Skeletal muscle cell (primary cell): ENCODE measurements at places on chromosomes 7 and 10.
A peak's percentile ranks its signal among the peaks of the same experiment; 100 is the strongest.

DNA sequence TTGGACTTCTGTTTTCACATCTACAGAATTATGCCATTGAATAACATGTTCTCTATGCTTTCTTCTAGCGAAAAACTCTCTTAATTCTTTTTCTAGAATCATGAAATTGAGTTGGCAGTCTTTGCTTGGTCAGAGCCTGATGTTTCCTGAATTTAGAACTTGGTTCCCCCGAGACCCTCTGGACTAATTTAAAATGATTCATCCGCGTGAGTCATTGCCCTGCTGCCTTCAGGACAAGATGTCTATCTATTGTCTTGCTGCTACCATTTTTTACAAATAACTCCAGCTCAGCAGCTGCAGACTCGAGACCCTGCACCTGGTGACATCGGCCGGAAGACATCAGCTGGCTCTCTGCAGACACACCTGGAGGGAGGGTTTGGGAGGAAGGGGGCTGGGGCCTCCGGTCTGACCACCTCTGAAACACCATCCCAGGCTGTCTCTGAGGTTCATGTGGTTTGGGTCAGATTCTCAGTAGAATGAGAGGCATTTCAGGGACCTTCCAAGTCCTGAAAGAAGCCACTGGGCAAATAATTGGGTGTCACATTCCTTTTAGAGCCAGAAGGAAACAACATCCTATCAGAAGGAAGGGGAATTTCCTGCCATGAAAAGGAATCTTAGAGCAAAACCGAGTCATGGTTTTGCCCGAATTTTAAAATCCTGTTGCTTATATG is 20.9 kb upstream of the KLF6 start:
- peak; percentile 95 for DNase-seq

GRCh38 chr10:119505588-119506315 is 36.8 kb downstream of the RGS10 start:
- DNase-seq: no peak

- no peak for DNase-seq
Observed at GRCh38 chr10:114933588-114933987, 4.4 kb upstream of the TRUB1 start.

GRCh38 chr10:112402917-112403316 is 29.0 kb downstream of the ACSL5 start:
- no peak for DNase-seq

GRCh38 chr7:45987521-45988290 is 66.6 kb upstream of the IGFBP3 start:
- DNase-seq: no peak
